ENCODE measurements at places on chromosomes 12 and 14.

DNA sequence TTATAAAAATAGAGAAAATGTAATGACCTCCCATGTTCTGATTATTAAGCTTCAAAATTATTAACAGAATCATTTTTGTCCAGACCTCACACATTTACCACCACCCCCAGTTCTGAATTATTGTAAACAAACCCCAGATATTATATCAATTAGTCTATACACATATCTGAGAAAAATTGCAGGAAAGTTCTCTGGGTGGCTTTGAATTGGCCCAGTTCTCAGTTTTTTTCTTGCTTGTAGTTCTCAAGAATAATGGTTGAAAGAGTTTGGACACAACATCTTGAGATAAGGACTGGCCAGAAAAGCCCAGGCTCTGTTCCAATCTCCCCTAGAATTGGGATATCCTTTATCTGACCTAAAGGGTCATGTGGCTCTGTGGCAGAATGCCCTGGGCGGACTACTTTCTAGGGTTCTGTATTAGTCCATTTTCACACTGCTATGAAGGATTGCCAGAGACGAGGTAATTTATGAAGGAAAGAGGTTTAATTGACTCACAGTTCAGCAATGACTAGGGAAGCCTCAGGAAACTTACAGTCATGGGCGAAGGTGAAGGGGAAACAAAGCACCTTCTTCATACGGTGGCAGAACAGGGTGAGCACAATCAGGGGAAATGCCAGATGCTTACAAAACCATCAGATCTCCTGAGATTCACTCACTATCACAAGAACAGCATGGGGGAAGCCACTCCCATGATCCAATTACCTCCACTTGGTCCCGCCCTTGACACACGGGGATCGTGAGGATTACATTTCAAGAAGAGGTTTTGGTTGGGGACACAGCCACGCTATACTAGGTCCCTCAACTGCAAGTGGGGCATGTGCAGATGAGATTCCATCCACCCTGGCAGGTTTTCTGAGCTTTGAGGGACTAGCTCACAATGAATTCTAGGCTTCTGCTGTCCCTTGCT is 1504.6 kb upstream of the FLRT2 start:
- no peak for DNase-seq

GRCh38 chr12:81809829-81810595 is 50.9 kb upstream of the PPFIA2 start:
- DNase-seq = no peak

- no peak for DNase-seq
Measured at GRCh38 chr12:97748298-97748697, 285.7 kb downstream of the RMST start.

DNA sequence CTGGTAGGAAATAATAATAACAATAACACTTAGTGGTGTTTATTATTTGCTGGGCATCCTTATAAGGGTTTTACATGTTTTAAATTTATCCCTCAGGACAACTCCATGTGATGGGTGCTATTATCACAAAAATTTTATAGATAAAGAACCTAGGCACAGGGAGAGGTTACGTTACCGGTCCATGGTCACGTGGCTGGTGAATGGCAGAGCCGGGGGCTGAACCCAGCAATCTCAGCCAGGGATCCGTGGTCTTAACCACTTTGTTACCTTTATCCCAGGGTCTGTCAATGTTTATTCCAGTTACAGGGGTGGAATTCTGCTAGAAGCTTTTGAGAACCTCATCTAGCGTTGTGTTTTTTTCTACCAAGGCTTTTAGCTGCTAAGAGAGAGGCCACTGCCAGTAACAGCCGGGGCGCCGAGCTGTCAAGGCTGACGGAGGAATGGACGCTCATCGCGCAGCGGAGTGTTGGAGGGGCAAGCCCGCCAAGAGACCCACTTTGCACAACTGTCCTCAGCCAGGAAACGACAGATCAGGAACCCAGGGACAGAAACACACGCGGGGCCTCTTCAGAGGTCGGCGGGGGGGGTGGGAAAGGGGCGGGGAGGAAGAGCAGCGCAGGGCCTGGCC is 418 bp downstream of the AMN1 start:
- no peak for DNase-seq

DNA sequence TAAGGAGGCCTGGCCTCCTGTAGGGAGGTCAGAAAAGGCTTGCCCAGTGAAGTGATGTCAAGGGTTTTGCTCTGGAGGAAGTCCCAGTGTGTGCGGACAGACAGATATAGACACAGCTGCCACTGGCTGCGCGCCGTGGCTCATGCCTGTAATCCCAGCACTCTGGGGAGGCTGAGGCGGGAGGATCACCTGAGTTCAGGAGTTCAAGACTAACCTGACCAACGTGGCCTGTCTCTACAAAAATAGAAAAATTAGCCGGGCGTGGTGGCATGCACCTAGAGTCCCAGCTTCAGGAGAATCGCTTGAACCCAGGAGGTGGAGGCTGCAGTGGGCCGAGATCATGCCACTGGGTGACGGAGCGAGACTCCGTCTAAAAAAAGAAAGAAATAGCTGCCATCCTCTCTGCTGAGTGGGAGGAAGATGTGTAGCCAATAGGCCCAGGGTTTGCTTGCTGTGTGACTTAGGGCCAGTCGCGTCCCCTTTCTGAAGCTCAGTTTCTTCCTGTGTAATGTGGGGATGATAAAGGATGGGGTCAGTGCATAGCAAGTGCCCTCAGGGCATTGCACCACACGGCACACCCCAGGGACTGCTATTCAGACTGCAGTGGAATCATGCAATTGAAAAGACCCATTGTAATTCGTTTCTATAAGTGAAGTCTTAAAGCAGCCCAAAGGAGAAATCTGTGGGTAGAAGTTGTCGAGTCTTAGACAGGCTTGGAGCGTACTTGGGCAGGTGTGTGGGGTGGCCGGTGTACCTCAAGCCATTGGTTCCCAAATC is 18.7 kb upstream of the MLEC start:
- no peak for DNase-seq

- DNase-seq = no peak
Measured at GRCh38 chr12:118981285-118982211, at the start of gene SRRM4. SRRM4 (plus strand) TSS chr12:118981541; CDS start chr12:118981883, 342 bp downstream.

- no peak for DNase-seq
Measured at GRCh38 chr14:100930270-100930669, 26.7 kb upstream of the RTL1 start.
